Stimulated activated CD4-positive, alpha-beta T cell treated with anti-CD3 and anti-CD28 coated beads, Interleukin-15, amount 100 ng/mL, for 1 hour (primary cell): ENCODE measurements at places on chromosomes 3 and 15.

GRCh38 chr3:197836244-197836643 is 45.2 kb downstream of the LRCH3 start:
- no peak for DNase-seq

- DNase-seq, result no peak
These were observed 1.1 kb downstream of the MRPL47 start for GRCh38 chr3:179603321-179603720.

DNA sequence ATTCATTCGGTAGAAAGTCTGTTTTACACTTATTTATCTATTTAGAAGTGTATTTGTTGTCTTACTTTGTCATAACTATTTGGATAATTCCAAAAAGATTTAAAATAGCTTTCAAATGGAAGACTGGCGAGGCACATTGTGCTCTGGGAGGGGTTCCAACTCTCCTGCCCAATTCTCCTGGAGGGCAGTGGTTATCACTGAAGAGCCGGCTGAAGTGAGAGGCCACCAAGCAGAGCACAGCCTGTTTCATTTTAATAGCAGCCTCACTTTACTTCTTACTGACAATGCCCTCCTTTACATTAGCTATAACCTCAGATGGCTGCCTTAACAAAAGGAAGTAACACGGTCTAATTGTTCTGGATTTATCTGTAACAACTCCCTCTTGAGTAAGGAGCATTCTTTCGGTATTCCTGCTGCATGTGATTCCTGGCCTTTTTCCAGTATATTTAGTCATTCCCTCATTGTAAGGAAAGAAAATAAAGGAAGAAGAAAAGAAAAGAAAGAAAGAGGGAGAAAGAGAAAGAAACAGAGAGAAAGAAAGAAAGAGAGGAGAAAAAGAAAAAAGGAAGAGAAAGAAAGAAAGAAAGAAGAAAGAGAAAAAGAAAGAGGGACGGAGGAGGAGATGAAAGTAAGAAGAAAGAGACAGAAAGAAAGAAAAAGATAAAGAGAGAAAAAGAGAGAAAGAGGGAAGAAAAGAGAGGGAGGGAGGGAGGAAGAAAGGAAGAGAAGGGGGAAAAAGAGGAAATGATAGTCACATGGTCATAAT is 339.8 kb upstream of the WNT5A start:
- DNase-seq, result no peak

GRCh38 chr3:159607856-159608255 is 380.8 kb upstream of the IL12A start:
- DNase-seq, result no peak

GRCh38 chr3:44048196-44048924 is 193.3 kb upstream of the TOPAZ1 start:
- DNase-seq, result no peak

DNA sequence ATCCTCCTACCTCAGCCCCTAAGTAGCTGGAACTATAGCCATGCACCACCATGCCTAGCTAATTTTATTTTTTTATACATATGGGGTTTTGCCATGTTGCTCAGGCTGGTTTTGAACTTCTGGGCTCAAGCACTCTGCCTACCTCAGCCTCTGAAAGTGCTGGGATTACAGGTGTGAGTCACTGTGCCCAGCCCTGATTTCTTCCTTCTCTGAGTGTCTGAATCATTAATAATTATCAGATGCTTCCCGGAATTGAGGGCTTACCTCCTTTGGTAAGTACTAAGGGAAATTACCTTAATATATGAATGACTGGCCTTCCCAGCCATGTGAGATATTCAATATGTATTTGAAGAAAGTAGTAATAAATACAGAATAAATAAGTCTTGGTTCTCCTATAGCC is 7.2 kb downstream of the CLPX start:
- no peak for DNase-seq

- no peak for DNase-seq
These were observed 133.2 kb downstream of the PGPEP1L start for GRCh38 chr15:98874370-98874769.
